ENCODE measurements at places on chromosomes 16 and 17.

- DNase-seq: no peak
Observed at GRCh38 chr17:8828517-8828875, 29.3 kb upstream of the MFSD6L start.

- no peak for DNase-seq
Observed at GRCh38 chr16:86038926-86039310, 140.0 kb downstream of the IRF8 start.

GRCh38 chr17:50480854-50481490 is 2.3 kb downstream of the RSAD1 start:
- DNase-seq: no peak

- DNase-seq: no peak
Observed at GRCh38 chr16:57628008-57628781, at the start of gene ADGRG1. ADGRG1 (plus strand) TSS chr16:57628630; CDS start chr16:57650288, 21,658 bp downstream.

DNA sequence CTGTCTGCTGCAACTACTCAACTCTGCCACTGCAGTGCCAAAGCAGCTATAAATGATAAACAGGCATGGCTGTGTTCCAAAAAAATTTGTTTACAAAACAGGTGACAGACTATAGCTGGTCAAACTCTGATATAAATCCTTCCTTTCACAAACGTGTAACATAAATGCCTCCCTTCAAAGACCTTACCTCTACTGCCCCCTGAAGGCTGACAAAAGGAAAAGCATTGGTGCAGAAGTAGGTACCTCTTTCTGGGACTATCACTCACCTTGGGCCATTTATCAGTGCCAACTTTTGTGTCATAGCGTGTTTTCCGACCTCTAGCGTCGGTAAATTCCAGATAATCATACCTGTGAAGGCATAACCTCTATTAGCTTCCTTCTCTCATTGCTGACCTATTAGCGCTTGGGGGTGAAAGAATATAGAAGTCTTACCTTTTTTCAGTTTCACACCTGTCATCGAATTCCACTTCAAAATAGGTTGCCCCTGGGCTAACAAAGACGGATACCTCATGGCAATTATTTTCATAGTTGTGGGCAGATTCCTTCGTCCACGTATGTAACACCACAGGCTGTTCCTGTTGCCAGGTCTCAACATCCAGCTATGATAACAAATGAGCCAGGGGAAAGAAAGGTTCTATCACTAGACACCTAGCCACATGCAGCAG is 67.9 kb downstream of the ZZEF1 start:
- peak; percentile 58 for DNase-seq

DNA sequence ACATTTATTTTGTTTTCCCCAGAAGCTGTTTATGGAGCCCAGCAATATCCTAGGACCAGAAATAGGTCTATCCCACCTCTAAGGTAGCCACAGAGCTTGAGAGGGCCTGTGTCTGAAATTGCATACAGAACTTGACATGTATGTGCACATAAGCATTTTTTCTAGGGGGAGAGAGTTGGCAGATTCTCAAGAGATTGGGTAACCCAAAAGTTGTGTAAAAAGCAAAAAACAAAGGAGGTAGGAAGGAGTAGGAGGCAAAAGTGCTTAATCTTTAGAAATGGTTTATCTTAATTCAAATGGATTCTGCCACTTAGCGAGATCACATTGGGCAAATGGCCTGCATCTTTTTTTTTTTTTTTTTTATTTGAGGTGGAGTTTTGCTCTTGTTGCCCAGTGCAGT is 3.5 kb downstream of the PLK1 start:
- no peak for DNase-seq

DNA sequence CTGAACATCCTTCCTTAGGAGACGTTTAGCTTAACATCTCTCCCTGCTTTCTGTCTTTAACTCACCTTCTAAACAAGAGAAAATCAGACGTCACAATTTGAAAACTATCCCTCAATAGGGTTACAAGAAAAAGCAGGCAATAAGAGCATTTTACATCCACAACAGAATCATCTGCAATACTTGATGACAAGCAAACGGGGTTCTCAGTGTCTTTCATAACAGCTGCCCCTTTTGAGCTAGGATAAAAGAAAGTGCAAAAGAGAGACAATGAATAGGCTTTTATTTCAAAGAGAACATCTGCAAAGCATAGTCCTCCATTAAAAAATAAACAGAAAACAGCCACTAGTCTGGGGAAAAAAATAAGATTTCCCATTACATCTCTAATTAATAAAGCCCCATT is 13.2 kb downstream of the XYLT1 start:
- DNase-seq: no peak
